ENCODE measurements at places on chromosomes 6 and 20.

- peak overlapping the region; percentile 79 for H3K27ac ChIP-seq
- DNase-seq, result no peak
- no peaks in the 10 kb centered on the region for H3K27me3 ChIP-seq
Measured at GRCh38 chr6:14922706-14923460, 323.0 kb upstream of the JARID2 start.

DNA sequence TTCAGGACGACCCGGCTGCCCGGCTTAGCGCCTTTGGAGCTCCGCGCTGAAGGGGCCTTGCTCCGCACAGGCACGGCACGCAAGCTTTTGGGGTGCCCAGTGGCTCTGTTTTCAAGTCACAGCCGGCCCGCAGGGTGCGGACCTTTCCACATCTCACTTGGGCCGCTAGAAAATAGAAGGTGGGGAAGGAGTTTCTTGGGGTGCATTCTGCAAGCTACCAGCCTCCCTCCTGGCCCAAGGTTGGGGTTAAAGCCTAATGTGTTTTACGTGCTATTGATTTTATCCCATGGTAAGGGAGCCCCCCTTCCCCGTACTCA is 561 bp downstream of the KAT14 start:
- H3K4me3 ChIP-seq, result peak overlapping the region; percentile 79
- peak overlapping the region; percentile 95 for H3K27ac ChIP-seq
- peaks cover 16% of the 10 kb centered on the region for H3K36me3 ChIP-seq
- DNase-seq, result no peak
- peaks cover 23% of the 10 kb centered on the region for H3K4me1 ChIP-seq

GRCh38 chr6:122663981-122664380 is 53.8 kb downstream of the PKIB start:
- H3K27me3 ChIP-seq, result no peaks in the 10 kb centered on the region
- H3K4me1 ChIP-seq, result no peaks in the 10 kb centered on the region
- no peaks in the 10 kb centered on the region for H3K36me3 ChIP-seq
- H3K4me3 ChIP-seq, result no peak overlapping the region

DNA sequence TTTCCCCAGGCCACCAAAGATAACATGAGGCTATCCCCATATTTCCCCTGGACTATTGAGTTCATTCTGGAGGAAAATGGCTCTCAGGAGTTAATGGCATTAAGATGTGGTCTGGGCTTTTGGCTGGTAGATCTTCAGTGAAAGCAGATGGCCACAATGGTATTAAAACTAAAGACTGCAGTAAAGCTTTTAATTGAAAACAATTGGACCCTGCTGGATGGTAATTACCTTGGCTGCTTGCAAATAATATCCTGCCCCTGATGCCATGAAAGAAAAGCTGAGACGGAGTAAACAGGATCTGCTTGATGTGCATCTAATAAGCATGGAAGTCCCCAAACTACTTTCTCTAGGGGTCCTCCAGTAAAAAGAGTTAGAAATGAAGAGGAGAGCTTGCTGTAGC is 255.8 kb downstream of the QKI start:
- H3K4me3 ChIP-seq, result no peak overlapping the region
- H3K36me3 ChIP-seq, result no peaks in the 10 kb centered on the region
- no peak overlapping the region for H3K27ac ChIP-seq

DNA sequence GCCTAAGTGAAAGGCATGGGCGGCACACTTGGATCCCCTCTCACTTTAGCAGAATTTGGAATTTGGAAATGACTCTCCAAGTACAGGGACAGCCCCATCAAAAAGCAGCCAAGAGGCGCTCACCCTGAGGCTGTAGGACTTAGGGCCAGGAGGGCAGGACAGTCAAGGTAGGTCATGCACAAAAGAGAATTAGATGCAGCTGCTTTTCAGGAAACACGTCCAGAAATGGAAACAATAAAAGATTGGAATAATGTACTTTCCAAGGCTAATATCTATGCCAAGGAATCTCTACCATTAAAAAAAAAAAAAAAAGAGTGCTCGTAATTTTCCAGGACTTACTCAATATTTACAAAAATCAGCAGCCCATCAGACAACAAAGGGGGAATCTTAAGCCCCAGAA is 19.9 kb downstream of the PREP start:
- H3K27me3 ChIP-seq, result no peaks in the 10 kb centered on the region
- peaks cover 29% of the 10 kb centered on the region for H3K4me1 ChIP-seq
- no peak overlapping the region for H3K27ac ChIP-seq
- peaks cover 42% of the 10 kb centered on the region for H3K36me3 ChIP-seq
- no peak for DNase-seq

- no peak overlapping the region for H3K27ac ChIP-seq
- no peak overlapping the region for H3K4me3 ChIP-seq
- H3K4me1 ChIP-seq, result peaks cover 40% of the 10 kb centered on the region
- H3K27me3 ChIP-seq, result no peaks in the 10 kb centered on the region
- DNase-seq, result no peak
Measured at GRCh38 chr20:50058662-50059402, 54.1 kb downstream of the UBE2V1 start.

- no peak overlapping the region for H3K4me3 ChIP-seq
- H3K27me3 ChIP-seq, result peaks cover 4% of the 10 kb centered on the region
- peaks cover 3% of the 10 kb centered on the region for H3K4me1 ChIP-seq
- no peaks in the 10 kb centered on the region for H3K36me3 ChIP-seq
- DNase-seq, result no peak
- H3K27ac ChIP-seq, result no peak overlapping the region
Measured at GRCh38 chr6:163971841-163972838, 557.6 kb downstream of the QKI start.

- H3K36me3 ChIP-seq, result no peaks in the 10 kb centered on the region
- H3K27me3 ChIP-seq, result peaks cover 12% of the 10 kb centered on the region
- no peak overlapping the region for H3K4me3 ChIP-seq
- no peaks in the 10 kb centered on the region for H3K4me1 ChIP-seq
Measured at GRCh38 chr6:138206862-138207261, 11.4 kb downstream of the PBOV1 start.

- H3K4me1 ChIP-seq, result peaks cover 47% of the 10 kb centered on the region
- H3K36me3 ChIP-seq, result peaks cover 49% of the 10 kb centered on the region
- H3K27ac ChIP-seq, result peak overlapping the region; percentile 35
- H3K27me3 ChIP-seq, result no peaks in the 10 kb centered on the region
- no peak overlapping the region for H3K4me3 ChIP-seq
Measured at GRCh38 chr6:3290149-3290930, 31.6 kb downstream of the PSMG4 start.

DNA sequence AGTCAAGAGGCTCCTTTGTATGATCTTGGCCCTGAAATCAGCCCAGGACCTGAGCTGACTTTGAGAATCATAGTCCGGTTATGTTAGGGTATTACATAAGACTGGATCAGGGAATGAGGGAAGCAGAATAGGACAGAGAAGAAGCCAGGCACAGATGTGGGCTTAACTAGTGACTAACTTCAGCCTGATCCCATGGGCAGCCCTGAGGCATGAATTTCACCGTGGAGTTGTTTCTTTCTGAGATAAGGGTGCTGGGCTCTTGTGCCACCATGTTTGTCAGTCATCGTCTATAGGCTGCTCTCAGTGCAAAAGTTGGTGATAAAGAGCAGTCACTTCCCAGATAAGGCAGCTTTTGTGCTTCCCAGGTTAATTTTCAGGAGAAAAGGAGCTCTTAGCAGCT is 544.7 kb upstream of the SPTLC3 start:
- no peaks in the 10 kb centered on the region for H3K36me3 ChIP-seq
- H3K27me3 ChIP-seq, result peaks cover 5% of the 10 kb centered on the region
- no peaks in the 10 kb centered on the region for H3K4me1 ChIP-seq
- no peak overlapping the region for H3K4me3 ChIP-seq
- no peak overlapping the region for H3K27ac ChIP-seq

GRCh38 chr6:157536223-157536545 is 155.2 kb downstream of the ZDHHC14 start:
- H3K27ac ChIP-seq, result no peak overlapping the region
- DNase-seq, result no peak
- peaks cover 62% of the 10 kb centered on the region for H3K4me1 ChIP-seq

- no peak for DNase-seq
- H3K27ac ChIP-seq, result no peak overlapping the region
- peaks cover 12% of the 10 kb centered on the region for H3K36me3 ChIP-seq
- peaks cover 5% of the 10 kb centered on the region for H3K27me3 ChIP-seq
- H3K4me1 ChIP-seq, result peaks cover 89% of the 10 kb centered on the region
Measured at GRCh38 chr20:57124800-57125517, 141.5 kb downstream of the BMP7 start.

DNA sequence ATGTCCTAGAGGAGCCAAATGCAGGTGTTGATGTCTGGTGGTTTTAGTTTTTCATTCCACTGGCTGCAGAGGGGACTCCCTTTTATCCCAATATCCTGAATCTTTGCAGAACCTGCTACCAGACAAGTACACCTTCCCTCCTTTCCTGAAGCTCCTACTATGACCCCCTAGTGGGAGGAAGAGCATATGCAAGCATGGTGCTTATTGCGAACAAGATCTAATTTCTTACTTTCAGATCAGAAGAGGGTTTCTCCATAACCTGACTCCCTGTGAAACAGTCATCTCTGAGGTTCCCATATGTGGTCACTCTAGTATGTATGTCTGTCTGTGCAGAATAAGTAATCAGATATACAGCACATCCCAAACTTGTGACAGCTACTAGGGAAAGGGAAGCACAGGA is 277.2 kb downstream of the ARHGAP18 start:
- H3K27me3 ChIP-seq, result no peaks in the 10 kb centered on the region
- H3K4me3 ChIP-seq, result no peak overlapping the region
- no peak overlapping the region for H3K27ac ChIP-seq
- H3K4me1 ChIP-seq, result no peaks in the 10 kb centered on the region
- no peak for DNase-seq

- no peak overlapping the region for H3K4me3 ChIP-seq
- H3K27me3 ChIP-seq, result peaks cover 6% of the 10 kb centered on the region
- no peak for DNase-seq
- H3K4me1 ChIP-seq, result peaks cover 17% of the 10 kb centered on the region
Measured at GRCh38 chr20:60837173-60837770, 414.8 kb upstream of the CDH4 start.

DNA sequence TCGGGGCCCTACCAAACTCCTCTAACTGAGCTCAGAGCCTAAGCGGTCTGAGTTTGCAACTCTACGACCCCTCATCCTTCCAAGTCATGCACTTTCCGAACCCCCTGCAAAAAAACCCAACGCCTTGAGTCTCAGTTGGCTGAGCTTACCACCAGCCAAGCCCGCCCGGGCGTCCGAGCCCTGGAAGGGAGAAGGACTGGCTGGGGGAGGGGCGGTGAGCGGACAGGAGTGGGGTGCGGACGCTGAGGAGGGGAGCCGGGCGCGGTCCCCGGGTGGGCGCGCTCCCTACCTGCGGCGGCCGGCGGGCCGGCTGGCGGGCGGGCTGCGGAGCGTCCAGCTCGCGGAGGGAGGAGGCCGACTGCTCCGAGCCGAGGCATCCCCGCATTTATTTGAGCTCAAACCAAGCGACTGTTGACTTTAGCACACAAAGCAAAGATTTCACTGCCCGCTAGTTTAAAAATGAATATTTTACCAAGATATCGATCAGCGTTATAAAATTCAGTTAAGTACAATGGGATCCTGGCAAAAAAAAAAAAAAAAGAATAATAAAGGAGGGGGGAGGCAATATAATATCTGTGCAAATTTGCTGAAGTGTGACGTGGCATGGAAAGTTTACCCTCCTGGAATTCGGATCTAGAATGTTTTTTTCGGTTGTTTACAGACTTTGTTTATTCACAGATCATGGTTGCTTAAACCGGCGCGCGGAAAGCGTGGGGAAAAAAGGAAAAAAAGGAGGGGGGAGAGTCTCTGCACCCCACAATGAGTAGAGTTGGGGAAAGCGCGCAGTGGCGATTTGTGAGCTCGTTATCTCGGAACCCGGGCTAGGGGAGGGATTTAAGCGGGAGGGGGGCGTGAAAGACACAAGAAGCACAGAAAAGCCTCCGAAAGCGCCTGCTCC is 5.9 kb downstream of the FOXA2 start:
- no peaks in the 10 kb centered on the region for H3K36me3 ChIP-seq
- peaks cover 31% of the 10 kb centered on the region for H3K4me1 ChIP-seq
- DNase-seq, result peak; percentile 49
- H3K27me3 ChIP-seq, result peaks cover 100% of the 10 kb centered on the region
- peak overlapping the region; percentile 47 for H3K4me3 ChIP-seq

DNA sequence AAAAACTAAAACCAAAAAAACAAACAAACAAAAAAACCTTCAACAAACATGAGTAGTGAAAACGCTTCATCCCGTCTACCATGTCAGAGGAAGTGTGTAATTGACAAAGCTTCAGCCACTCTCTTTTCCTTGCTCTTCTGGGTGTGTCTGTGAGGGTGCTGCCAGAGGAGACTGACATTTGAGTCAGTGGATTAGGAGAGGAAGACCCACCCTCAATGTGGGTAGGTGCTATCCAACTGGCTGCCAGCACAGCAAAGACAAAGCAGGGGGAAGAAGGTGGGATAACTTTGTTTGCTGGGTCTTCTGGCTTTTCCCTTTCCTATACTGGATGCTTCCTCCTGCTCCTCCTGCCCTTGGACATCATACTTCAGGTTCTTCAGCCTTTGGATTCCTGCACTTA is 145.6 kb downstream of the TASP1 start:
- no peak overlapping the region for H3K4me3 ChIP-seq
- H3K27ac ChIP-seq, result peak overlapping the region; percentile 87
- DNase-seq, result no peak
- H3K27me3 ChIP-seq, result peaks cover 3% of the 10 kb centered on the region

DNA sequence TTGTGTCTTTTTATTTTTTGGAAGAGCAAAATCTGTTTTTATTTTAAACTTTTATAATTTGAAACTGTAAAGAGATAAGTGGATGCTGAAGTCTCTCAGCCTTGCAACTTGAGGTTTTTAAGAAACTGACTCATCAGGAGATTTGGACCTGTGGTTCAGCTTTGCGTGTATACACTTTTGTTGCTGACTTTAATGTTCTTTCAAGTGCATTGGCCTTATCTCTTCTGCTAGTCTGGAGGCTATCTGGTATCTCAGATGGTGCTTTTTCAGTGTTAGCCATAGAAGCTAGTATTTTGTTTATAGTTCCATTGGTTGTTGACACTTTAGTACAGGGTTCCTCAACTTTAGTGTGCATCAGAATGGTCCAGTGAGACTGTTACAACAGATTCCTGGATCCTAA is 504.0 kb upstream of the SPTLC3 start:
- no peak overlapping the region for H3K4me3 ChIP-seq
- peaks cover 12% of the 10 kb centered on the region for H3K4me1 ChIP-seq
- no peak for DNase-seq
- peaks cover 3% of the 10 kb centered on the region for H3K27me3 ChIP-seq
- no peaks in the 10 kb centered on the region for H3K36me3 ChIP-seq
- no peak overlapping the region for H3K27ac ChIP-seq

GRCh38 chr6:98925831-98926230 is 21.9 kb downstream of the FBXL4 start:
- peaks cover 46% of the 10 kb centered on the region for H3K36me3 ChIP-seq
- no peak overlapping the region for H3K27ac ChIP-seq
- no peak for DNase-seq
- peaks cover 8% of the 10 kb centered on the region for H3K4me1 ChIP-seq
- no peaks in the 10 kb centered on the region for H3K27me3 ChIP-seq
